ENCODE measurements at places on chromosomes 16 and 17. TPM values are rescaled to one million over a fixed set of nuclear protein-coding genes. Genes with fewer than 3 reads are reported as not detected.

- H3K4me3 ChIP-seq, result no peak overlapping the region
- no peak for DNase-seq
Measured at GRCh38 chr17:3959295-3959899, 4.8 kb downstream of the ATP2A3 start.

GRCh38 chr17:56824503-56824902, 9.2 kb downstream of the C17orf67 start:
- H3K27ac ChIP-seq, result no peak overlapping the region
- H3K27me3 ChIP-seq, result no peaks in the 10 kb centered on the region
- peaks cover 6% of the 10 kb centered on the region for H3K4me1 ChIP-seq
- H3K4me3 ChIP-seq, result no peak overlapping the region
- no peak for DNase-seq

DNA sequence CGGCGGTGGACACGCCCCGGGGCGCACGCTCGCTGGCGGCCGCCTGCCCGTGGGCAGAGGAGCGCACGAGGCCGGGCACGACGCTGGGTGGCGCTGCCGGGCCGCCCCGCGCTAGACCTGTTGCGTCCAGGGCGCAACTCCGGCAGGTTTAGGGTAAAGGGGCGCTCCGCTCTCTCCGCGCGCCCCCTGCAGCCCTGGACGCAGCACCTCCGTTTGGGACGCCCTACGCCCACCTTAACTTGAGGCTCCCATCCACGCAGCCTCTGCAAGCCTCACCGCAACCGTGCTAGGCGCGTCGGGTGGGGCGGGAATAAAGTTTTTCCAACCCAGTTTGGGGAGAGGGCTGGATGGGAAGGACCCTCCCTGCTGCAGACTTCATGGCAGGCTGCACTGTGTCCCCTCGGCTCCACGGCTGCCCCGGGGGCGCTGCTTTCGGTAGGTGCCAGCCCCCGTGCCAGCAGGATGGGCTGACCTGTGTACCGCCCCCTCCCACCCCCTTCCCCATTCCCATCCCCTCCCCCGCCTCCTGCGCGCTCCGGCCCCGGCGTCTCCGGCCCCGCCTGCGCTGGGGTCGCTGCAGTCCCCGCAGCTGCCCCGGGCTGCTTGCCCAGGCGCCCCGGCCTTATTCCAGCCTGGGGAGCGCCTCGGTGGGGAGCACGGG, at the start of gene SYT17:
Gene SYT17, plus strand, starts transcription at position 531 of the 661 bp plus-strand sequence. CDS start 407 bp downstream, outside the sequence.
- H3K4me3 ChIP-seq, result no peak within 1 kb of the TSS
- peak; percentile 44 for DNase-seq
- no peaks in the 10 kb centered on the region for H3K36me3 ChIP-seq
- peaks cover 18% of the 10 kb centered on the region for H3K27me3 ChIP-seq
- no peaks in the 10 kb centered on the region for H3K4me1 ChIP-seq
- no peak within 1 kb of the TSS for H3K27ac ChIP-seq

DNA sequence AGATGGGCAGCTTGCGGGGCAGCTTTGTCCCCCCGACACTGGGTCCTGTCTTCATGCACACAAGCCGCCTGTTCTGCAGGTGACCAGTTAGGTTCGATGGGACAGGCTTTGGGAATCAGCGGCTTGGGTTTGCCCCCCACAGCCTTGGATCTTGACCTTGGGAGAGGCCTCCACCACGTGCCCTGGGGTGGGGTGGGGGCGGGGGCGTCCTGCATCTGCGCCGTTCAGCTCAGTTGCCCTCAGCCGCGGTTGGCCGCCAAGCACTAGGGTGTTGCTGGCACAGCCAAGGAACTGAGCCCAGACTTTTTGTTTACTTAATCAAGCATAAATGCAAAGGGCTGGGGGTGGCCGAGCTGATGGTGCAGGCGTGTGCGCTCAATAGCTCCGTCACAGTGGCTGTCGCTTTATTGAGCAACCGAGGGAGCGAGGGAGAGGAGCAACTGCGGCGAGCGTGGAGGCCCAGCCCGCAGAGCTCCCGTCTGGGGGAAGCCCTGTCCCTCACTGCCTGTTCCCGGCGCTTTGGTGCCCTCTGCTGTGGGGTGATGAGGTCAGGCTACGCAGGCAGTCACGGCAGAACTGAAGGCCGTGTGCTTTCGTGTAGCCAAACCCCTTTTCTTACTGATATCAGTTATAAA, 33.9 kb downstream of the JPH3 start:
- H3K27ac ChIP-seq, result no peak overlapping the region
- peak; percentile 85 for DNase-seq
- H3K27me3 ChIP-seq, result peaks cover 6% of the 10 kb centered on the region
- peaks cover 18% of the 10 kb centered on the region for H3K4me1 ChIP-seq

DNA sequence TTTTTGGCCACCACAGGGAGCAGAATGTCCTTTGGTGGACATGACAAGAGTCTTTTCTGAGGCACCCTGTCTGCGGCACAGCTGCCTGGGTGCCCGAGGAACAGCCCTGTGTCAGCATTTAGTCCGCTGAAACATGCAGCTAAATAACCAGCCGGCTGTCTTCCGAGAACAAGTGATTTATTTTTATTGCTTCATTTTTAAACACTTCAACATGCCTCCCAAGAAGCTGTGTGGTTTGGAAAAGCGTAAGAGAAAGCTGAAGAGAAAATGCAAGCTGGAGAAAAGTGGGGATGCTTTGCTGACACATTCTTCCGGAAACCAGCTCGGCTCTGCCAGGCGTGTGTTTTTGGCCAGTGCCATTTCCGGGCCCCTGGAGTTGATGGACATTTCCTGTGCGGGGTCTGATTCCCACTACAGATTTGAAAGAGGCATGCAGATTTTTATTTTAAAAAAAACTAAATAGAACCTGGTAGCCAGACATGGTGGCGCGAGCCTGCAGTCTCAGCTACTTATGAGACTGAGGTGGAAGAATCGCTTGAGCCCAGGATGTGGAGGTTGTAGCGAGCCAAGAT, 94.7 kb downstream of the SEC14L1 start:
- peak overlapping the region; percentile 91 for H3K27ac ChIP-seq
- DNase-seq, result peak; percentile 72
- H3K36me3 ChIP-seq, result peaks cover 7% of the 10 kb centered on the region
- peak overlapping the region; percentile 67 for H3K4me3 ChIP-seq

GRCh38 chr16:56515665-56516064, 4.2 kb downstream of the BBS2 start:
- DNase-seq, result no peak
- H3K27ac ChIP-seq, result no peak overlapping the region
- H3K4me1 ChIP-seq, result peaks cover 13% of the 10 kb centered on the region
- H3K27me3 ChIP-seq, result peaks cover 2% of the 10 kb centered on the region

DNA sequence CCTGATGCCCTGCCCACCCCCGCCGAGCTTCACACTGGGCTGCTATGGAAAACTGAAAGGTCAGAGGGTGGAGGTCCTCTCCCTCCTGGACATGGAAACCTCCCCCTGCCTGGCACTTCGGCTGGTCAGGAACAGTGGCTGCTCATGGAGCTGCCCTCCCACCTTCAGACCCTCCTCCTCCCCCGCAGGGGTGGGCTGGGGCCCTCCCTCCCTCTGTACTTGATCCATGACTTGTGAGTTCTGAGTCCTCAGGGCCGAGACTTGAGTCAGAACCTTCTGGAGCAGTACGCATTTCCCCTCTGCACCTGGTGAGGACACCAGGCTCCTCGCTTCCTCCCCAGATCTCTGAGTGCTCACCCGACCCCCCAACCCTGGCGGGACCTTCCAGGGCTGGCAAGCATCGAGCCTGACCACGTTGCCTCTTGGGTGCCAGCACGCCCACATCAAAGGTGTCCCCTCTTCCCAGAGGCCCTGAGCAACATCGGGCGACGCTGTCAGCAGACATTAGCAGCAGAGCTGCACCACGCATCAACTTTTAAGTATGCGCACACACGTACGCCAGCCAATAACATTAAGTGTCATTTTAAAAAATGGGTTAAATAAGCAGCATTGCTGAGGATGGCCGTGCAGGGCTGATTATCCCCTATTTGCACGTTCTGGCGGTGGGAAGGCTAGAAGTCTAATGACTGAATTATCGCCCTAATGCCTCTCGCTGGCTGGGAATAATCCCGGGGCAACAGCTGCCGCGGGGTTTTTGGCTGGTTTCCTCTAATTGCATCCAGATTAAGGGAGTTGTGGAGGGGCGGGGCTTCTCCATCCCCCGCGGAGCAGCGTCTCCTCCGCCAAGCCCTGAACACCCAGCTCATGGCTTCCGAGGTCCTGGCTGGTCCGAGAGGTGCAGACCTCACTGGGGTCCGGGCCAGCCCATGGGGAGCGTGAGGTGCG, 98.0 kb downstream of the TBC1D16 start:
- peaks cover 11% of the 10 kb centered on the region for H3K27me3 ChIP-seq
- peaks cover 60% of the 10 kb centered on the region for H3K4me1 ChIP-seq
- H3K36me3 ChIP-seq, result no peaks in the 10 kb centered on the region

The RPS2 gene
- 2,910 TPM for total RNA-seq
